ENCODE measurements at places on chromosomes 2 and 18.

GRCh38 chr2:219252084-219252483 lies 959 bp upstream of the TUBA4B start:
- DNase-seq = no peak

GRCh38 chr2:200770847-200771246 lies 40.9 kb upstream of the BZW1 start:
- DNase-seq = peak; percentile 46

DNA sequence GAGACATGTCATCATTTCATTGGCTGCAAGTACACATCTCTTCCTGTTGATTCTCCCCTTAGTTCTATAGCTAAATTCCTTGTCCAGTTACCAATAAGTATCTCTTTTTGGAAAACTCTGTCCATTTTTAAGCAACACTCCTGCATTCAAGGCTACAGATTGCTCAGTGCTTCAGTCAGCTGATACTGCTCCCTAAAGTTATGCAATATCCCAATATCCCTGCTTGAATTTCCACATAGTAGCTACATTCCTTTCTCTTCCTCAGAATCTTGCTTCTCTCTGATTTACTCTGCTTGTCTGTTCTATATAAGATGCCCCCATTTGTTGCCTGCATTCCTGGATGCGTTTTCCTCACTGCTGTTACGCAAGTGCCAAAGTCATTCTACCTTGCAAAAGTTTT lies 109.8 kb downstream of the PARD3B start:
- DNase-seq = no peak

DNA sequence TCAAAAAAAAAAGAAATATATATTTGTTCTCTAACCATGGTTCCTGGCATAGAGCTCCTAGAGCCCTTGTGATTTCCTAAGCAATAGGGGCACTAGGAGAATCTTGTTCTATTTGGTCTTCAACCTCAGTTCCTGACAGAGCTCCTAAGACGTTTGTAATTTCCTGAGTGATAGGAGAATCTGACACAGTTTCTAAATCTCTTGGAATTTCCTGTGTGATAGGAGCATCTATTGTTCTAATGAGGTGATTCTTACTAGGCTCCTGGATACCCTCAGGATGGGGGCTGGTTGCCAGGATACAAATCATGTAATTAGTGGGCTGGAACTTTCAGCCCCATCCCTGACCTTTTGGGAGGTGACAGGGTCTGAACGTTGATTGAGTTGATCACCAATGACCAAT lies 245.8 kb downstream of the ZEB2 start:
- no peak for DNase-seq

DNA sequence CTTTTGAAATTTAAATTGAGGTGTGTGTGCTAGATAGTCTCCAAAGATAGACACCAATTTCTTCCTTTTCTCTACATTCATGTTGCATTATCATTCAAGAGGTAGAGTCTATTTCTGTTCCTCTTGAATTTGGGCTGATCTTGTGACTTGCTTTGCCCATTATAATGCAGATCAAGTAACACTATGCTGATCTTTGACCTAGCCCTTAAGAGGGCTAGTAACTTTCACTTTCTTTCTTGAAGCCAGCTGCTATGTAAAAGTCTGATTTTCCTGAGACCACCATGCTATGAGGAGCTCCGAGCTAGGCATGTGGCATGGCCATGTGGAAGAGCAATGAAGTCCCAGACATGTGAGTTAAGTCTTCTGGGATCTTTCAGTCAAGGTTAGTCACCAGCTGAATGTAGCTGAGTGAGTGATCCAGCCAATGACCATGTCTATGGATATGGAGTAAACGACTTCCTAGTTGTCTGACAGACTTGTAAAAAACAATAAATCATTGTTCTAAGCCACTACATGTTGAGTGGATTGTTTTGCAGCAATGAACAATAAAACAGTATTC lies 189.4 kb upstream of the CWC22 start:
- no peak for DNase-seq

DNA sequence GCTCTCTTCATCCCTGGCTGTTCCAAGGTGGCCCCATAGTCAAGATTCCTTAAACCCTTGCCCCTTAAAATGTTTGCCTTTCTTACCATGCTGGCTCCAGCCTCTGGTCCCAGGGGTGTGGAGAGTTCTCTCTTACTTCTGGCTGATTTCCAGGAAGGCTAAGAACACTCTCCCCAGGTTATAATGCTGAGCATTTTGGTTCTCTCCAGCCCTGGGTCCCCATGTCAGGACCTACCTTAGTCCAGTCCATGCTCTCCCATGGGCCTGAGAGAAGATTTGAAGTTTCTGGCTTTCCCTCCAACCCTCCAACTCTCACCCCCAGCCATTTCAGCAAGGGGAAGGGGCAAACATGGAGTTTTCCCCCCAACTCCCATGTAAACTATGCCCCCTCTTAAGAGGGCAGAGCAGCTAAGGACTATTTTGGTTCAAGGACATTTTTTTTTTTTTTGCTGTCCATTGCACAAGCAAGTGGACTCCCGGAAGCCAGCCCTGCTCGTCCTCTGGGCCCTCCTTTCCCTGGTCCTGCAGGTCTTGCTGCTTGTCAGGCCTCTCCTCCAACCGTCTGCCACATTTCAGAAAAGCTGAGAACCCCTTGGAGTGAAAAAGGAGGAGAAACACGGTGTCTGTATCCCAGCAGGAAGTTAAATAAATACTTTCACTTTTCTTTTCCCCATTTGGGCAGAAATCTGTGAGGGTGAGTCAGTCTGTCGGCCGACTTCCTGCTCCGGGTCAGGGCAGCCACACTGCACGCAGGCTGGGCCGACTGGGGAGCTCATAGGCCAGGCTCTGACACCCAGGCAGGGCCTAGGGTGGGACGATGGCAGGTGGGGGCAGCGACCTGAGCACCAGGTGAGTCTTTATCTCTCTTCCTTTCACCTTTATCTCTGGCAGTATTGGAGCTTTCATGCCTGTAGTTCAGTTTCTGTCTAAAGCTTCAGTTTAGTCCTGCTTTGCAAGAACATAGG lies at the start of gene SP140L:
SP140L (plus strand) TSS at position 741 of the 965 bp plus-strand sequence; CDS start at position 818, 77 bp downstream.
- DNase-seq = no peak

- no peak for DNase-seq
Measured at GRCh38 chr2:231521-232185, 32.2 kb downstream of the SH3YL1 start.

DNA sequence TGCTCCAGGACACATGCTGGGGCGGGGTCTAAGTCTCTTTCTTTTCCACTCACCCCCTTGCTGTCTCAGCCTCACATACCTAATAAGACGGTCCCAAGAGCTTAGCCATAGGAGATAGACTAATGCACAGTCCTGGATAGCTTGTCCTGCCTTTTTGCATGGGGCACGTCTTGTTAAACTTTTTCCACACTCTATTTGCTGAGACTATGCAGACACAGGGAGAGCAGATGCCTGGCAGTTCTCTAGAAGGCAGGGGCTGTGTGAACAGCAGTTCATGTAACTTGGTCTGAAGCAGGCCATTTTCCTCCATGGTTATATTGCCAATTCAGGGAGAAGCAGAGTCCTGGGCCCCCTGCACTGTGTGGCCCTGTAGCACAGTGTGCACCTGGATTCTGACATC lies 142.1 kb downstream of the SEPTIN10 start:
- DNase-seq = no peak

- DNase-seq = peak; percentile 84
Measured at GRCh38 chr2:200306931-200307723, 634 bp downstream of the SPATS2L start.

DNA sequence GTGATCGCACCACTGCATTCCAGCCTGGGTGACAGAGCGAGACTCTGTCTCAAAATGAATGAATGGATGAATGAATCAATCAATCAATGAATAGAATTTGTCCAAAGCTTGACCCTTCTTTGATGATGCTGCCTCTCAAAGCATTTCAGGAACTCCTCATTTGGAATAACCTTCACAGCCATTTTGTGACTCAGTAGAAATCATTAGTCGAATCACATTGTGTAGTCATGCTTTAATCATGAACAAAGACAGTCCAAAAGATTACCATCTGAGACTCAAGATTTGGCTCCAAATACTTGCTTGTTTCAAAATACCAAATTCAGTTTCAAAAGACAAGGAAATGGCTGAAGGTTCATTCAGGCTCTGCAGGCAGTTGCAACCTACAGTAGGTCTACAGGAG lies 83.1 kb downstream of the VWA3B start:
- no peak for DNase-seq

DNA sequence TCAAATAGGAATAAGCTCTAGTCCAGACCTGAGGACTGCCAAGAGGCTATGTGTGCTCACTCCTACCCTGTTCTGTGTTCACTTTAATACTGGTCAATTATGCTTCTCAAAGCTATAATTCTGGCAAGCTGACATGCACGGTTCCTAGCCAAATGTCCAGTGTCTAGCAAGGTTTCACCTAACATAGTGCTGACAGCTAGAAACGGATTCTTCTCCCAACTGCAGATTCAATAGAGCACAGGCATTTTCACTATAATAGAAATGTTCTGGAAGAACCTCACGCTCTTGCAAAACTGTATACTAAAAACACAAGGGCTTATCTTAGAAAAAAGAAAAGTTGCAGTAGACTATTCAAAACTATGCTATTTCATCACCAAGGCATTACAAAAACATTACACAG lies 45.1 kb downstream of the HDAC4 start:
- DNase-seq = no peak

- DNase-seq = no peak
Measured at GRCh38 chr18:55546851-55547704, 40.9 kb downstream of the TCF4 start.

GRCh38 chr18:74905247-74905646 lies 303.7 kb downstream of the PTGR3 start:
- no peak for DNase-seq

- DNase-seq = no peak
Measured at GRCh38 chr2:218501665-218502064, 66.5 kb downstream of the USP37 start.

GRCh38 chr2:44093970-44094369 lies 74.7 kb upstream of the PPM1B start:
- no peak for DNase-seq

- no peak for DNase-seq
Measured at GRCh38 chr2:207970147-207970825, 55.0 kb downstream of the PLEKHM3 start.

DNA sequence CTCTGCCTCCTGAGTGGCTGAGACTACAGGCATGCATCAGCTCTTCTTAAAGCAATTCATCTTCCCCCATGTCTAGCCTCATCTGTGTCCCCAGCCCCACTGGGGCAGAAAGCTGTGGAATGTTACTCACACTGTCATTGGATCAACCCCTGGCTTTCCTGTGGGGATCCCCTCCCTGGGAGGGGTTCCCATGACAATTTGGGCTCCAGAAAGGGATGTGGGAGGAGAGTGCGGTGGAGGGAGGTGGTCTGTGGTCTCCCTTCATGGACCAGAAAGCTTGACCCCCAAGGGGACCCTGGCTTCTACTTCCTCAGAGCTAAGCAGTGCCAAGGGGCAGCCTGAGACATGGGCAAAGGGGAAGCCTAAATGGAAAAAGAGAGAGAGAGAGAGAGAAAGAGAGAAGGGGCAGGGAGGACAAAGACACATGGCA lies 1.3 kb downstream of the NGEF start:
- peak; percentile 54 for DNase-seq

- DNase-seq = no peak
Measured at GRCh38 chr2:159903443-159904126, 105.6 kb upstream of the CD302 start.

DNA sequence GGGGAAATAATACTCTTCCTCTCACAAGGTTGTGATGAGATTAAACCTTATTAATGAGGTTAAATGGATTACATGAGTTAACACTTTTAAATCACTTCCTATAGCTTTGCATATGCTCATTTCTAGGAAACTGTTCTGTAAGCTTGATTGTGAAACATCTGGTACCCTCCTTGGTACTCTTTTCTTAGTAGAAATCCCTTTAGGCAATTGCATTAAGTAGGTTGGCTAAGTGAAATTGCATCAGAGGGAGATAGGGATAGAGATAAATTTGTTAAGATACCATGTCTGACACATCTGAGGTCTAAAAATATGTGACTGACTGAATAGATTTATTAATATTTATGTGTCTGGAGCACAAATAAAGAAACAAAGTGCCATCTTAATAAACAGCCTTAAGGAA lies 275.9 kb upstream of the MAP2 start:
- DNase-seq = no peak

- no peak for DNase-seq
Measured at GRCh38 chr2:134540990-134541389, 177.8 kb downstream of the TMEM163 start.

DNA sequence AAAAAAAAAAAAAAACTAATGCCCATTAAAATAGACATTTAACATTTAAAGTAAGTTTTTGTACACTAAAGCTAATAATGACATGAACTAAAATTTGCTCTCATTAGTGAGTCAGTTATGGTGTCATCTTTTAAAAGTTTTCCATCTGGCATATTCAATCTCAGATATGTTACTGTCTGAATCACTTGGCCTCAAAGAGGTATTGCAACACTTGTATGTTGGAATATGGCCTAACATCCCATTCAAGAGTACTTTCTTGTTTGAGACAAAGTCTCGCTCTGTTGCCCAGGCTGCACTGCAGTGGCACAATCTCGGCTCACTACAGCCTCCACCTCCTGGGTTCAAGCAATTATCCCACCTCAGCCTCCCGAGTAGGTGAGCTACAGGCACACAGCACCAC lies 169.7 kb downstream of the TMEM163 start:
- no peak for DNase-seq

DNA sequence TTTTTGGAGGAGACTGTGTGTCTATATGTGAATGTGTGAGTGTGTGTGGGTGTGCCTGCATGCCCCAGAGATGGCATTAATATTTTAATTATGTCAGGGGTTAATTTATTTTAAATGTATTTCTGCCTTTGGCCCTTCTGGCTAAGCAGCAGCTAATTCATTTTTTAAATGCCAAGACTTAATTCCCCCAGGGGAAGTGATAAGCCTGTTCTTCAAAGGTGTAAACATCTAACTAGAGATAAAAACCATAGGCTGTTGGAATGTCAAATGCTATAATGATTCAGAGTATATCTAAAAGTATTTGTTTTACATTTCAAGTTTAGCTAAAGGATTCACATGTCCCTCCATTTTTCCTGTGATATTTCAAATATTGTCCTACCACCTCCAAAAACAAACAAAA lies 184.7 kb downstream of the SPP2 start:
- no peak for DNase-seq

GRCh38 chr18:74616494-74616893 lies 18.8 kb downstream of the ZNF407 start:
- no peak for DNase-seq

GRCh38 chr2:184814421-184814820 lies 216.1 kb downstream of the ZNF804A start:
- DNase-seq = no peak

- no peak for DNase-seq
Measured at GRCh38 chr2:39723497-39723896, 55.6 kb downstream of the THUMPD2 start.

DNA sequence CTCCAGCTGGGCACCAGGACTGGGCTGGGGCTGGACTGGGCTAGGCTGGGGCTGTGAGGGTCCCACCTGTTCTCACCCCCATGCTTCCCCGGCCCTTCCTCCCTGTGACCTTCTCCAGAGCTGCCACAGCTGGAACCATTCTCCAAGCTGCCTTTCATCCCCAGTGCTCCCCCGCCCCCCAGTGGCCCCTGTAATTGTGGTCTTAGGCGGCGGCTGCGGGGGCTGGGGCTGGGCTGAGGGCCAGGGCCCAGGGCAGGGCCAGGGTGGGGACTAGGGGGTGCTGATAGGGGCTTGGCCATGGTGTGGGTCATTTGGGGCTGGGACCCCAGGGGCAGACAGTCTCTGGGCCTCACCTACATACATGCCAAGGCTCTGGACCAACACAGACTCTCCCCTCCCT lies 2.8 kb upstream of the WNT10A start:
- no peak for DNase-seq
